Activated CD4-positive, alpha-beta T cell treated with anti-CD3 and anti-CD28 coated beads, Interleukin-2, amount 10 ng/mL, durations not matched to agents 7 days and 5 days (primary cell): ENCODE measurements at places on chromosomes 2 and 18.

DNA sequence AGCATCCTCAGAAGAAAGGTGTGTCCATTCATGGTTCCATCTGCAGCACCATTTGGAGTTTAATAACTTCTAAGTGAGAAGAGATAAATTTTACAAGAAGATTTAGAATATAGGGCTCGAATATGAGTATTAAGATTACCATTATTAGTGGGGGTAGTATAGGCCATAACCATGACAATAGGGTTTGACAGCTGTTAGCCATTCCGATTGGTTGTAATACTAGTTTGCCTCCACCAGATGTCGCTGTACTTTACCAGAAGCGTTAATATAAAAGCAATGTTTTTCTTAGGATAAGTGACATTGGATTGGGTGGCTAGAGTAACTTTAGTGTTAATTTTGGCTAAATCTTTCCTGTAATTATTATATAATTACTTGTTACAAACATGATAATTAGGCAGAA lies 107.5 kb upstream of the SRD5A2 start:
- no peak for DNase-seq

DNA sequence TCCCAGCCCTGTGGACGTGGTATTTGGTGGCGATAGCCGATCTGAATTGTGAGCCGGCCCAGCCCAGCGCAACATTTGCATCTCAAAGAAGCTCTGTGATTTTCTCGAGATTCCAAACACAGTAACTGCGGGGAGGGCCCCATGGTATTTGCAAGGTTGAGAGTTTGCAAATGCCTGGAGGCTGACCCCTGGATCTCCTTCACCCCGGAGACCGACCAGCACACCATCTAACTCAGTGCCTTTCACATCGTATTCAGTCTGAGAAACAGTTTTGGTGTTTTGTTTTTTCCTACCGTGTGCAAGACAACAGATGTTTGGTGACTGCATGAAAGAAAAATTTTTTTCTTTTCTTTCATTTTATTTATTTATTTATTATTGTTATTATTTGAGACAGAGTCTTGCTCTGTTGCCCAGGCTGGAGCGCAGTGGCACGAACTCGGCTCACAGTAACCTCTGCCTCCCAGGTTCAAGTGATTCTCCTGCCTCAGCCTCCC lies 40.3 kb downstream of the MYCN start:
- no peak for DNase-seq

DNA sequence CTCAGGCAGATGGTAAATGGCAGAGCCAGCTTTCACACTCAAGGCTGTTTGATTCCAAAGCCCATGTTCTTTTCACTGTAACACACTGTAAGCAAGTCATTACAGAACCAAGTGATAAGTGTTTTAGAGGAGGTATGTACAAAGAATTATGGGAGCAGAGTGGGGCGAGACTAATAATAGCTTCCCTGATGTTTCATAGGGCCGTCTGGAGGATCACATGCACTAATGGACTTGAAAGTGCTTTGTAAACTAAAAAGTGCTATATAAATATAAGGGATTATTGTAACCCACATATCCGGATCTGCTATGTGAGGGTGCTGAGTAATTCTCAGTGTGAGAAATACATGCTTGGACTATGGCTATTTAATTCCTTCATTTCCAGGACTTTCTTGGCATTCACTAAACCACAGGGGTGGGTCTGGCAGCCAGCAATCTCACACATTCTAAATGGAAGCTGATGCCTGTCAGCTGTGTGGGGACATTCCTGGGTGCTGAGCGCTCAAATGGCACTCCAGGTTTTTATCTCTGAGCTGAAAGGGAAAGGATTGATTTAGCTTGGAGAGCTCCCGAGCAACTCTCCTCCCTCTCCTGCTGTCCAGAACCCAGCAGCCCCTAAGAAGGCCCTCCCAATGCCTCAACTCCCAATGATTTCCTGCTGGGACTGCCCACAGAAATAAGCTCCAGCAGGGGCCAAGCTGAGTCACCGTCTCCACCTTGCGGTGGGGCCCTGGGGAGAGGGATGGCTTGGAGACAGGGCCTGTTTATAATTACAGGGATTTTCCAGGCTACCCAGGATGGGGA lies 222.8 kb downstream of the SOX11 start:
- no peak for DNase-seq

DNA sequence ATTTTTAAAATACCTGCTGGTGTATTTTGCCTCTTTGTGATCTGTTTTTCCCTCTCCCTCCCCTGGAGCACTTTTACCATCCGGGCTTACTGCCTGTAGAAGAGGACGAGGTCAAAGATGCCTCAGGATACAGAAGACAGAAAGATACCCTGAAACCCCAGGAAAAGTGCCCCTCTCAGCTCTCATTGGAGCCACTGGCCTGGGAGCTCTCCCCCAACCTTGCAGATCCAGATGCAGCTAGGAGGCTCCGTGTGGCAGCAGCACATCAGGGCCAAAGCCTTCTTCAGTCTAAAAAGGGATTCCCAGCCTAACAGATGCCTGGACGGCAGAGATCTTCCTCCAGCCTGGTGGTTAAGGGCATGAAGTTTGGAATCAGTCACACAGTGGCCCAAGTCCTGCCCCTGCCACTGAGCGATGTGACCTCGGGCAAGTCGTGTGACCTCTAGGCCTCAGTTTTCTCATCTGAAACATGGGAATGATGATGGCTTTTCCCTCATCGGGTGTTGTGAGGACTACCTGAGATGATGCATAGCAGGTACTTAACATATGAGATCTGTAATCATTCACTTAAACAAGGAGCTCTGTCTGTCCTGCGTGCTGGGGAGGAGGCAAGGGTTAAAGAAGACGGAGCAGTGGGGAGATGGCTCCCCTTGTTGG lies 239.4 kb downstream of the DYSF start:
- DNase-seq, result no peak

- no peak for DNase-seq
Observed at GRCh38 chr2:47602996-47603395, 179.9 kb upstream of the MSH6 start.

DNA sequence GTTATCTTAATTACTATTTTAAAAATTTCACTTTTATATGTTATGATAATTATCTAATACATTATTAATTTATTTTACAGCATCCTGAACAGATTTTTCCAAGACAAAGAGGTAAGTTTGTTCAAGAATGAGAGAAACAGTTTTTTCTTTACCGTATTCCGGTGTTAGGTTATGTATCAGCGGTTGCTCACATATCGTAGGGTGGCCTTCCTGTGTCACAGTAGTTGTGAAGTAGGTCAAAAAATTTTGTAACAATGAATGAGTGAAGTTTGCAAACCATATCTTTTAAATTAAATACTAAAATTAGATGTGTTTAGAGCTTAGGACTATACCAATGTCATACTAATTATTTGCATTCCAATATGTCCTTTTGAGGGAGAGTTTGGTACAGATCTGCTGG lies 33.5 kb downstream of the MRPS9 start:
- no peak for DNase-seq

DNA sequence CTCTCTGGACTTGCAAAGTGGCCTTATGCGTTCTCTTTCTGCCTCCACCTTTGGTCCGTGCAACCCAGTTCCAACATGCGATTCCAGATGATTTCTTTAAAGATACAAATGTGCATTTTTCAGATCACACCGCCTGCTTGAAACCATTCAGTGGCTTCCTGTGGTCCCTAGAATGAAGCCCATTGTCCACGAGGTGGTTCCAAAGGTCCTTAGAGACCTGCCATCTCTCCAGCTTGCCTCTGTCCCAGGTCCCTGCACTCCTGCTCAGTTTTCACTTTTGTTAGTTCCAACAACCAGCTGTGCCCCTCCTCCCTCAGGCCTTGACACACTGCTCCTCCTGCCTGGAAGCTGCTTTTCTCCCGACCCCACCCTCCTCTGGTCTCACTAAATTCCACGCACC lies 3.6 kb upstream of the INO80C start:
- DNase-seq, result no peak

DNA sequence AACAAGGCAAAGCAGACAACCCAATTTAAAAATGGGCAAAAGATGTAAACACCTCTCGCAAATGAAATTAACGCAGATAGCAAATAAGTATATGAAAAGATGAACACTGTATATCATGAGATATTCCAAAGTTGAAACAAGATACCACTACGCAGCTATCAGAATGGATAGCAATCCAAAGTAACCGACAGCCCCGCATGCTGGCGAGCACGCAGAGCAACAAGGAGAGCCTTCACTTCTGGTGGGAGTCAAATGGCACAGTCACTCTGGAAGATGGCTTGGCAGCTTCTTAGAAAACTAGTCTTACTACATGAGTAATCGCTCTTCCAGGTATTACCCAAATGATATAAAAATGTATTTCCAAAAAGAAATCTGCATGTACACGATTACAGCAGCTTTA lies 1.4 kb downstream of the NDUFA10 start:
- no peak for DNase-seq

GRCh38 chr2:71410696-71411095 lies 42.7 kb upstream of the DYSF start:
- DNase-seq, result no peak

DNA sequence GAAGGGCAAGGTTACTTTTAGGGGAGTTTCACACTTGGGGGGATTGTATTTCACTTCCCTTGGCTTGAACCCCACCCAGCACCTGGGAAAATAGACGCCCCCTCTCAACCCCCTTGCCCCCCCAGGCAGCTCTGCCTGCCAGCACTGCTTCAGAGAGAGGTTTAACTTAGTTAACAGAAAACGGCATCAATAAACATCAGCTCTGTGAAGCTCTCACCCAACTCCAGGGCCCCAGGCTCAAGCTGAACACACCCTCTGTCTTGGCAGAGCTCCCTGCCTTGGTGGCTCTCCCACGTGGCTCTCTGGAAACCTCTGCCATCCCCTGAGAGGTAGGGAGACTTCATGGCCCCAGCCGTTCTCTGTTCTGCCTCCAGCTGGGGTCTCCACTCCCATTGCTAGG lies 244.1 kb downstream of the ACKR3 start:
- no peak for DNase-seq

GRCh38 chr18:55841314-55841713 lies 253.3 kb upstream of the TCF4 start:
- DNase-seq, result no peak

DNA sequence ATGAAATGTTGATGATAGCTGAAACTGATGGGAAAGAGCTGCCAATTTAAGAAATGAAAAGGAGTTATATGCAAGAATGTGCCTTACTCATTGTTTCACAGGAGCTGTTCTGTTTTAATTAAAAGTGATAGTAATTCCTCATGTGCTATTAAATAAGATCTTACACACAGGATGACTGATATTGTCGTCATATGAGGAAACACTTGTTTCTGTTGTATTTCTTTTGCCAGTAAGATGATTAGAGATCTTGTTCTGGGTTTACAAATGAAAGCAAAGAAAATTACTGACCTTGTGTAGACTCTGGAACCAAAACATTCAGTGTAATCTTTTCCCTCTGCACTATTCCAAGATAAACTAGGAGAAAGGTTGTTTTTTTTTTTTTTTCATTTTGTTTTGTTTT lies 123.6 kb downstream of the MAP3K20 start:
- no peak for DNase-seq

GRCh38 chr18:9876212-9876866 lies 9.4 kb upstream of the TXNDC2 start:
- no peak for DNase-seq

- DNase-seq, result no peak
Observed at GRCh38 chr18:77098538-77099174, 33.9 kb downstream of the MBP start.

DNA sequence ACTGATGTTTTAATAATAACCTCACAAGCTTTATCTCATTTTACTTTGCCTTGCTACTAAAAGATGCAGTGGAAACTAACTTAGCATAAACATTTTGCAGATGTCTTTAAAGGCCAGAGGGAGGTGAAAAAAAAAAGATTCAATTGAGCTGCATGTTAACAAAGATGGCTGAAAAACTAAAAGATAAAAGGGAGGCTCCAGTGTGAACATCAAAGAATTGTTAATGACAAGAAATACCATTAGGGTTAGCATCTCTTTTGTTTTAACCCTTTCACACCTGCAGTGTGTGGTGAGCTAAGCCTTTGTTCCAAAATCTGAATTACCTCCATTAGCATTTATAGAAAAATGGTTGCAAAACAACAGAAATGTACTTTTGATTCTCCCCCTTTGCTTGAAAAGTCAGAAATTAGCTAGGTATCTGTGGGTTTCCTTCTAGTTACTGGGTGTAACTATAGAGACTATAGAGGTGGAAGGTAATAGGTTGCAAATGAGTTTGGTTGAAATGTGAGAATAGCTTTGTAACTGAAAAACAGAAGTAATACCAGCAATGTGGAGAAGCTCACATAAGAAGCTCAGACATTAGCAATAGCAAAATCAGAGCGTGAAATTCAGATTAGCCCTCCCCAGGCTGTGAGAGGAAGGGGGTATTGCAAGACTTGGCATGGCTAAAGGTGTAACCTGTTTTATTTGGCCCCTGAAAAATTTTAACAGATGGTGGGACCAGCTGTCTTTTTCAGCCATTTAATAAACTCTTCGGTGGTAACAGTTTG lies 34.8 kb upstream of the SP5 start:
- no peak for DNase-seq

DNA sequence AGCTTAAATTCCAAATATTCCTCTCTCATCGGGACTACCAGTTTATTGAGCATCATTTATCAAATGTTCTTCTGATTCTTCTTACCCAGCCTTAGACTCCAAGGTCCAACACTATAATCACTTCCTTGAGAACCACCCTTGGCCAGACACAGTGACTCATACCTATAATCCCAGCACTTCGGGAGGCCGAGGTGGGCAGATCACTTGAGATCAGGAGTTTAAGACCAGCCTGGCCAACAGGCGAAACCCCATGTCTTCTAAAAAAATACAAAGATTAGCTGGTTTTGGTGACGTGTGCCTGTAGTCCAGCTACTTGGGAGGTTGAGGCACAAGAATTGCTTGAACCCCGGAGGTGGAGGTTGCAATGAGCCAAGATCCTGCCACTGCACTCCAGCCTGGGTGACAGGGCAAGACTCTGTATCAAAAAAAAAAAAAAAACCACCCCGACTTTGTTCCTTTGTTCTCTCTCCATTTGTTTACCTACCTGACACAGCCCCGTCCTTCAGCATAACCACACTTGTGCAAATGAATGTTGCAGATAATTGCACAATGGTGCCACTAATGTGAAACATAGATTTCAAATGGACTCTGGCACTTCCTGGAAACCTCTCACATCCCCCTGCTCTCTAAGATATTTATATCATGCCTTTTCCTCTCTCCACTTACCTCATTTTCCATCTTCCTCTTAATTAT lies 38.9 kb upstream of the LPIN2 start:
- no peak for DNase-seq

DNA sequence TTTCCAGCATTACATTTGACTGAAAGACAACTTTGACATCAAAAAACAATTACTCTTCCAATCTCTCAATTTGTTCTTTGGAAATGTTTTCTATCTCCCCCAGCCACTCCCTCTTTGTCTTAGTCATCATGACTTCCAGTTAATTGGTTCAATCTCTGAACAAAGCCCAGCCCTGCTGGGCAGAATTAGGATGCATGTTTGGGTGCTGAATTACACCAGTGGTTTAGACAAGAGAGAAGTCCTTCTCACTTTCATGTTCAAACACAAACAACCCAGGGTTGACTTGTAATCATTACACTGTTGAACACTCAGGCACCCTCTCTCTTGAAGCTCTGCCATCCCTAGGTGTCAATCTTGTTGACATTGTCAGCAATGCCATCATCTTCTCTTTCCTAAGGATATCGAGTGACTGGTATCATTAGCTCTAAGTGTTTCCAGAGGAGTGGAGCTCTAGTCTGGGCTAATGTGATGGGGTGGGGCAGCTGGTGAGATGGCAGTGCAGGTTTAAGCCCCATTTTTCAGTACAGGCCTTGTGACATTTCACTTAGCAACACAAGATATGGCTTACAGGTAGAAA lies 90.8 kb upstream of the MEIS1 start:
- DNase-seq, result no peak
